Activated CD4-positive, alpha-beta T cell treated with anti-CD3 and anti-CD28 coated beads for 36 hours (primary cell): ENCODE measurements at places on chromosomes 1 and 21. TPM values are rescaled to one million over a fixed set of nuclear protein-coding genes. Genes with fewer than 3 reads are reported as not detected.
A peak's percentile ranks its signal among the peaks of the same experiment; 100 is the strongest.

The PTPN7 gene
- 188 TPM for total RNA-seq

The PLEKHM2 gene
- total RNA-seq: 50.1 TPM

The KCNA3 gene
- total RNA-seq: 20.0 TPM

DNA sequence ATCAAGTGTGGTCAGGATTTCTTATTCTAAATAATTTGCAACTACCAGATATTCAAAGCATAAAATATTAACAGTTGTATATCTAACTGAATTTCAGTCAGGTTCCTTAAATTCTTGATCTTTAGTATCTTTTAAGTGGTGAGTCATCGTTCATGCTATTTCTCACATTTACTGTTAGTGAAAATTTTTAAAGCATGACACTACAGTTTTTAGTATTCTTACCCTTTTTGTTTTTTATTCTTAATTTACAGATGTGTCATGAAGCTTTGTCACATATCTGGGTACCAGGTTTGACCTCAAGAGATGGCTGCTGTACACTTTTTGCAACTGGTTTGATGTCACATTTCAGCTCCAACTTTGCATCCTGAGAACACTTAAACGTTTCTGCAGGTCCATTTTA is 12.7 kb downstream of the AKIRIN1 start:
- no peak for DNase-seq
- peaks cover 72% of the 10 kb centered on the region for H3K36me3 ChIP-seq
- no peak overlapping the region for H3K4me3 ChIP-seq
- H3K4me1 ChIP-seq: peaks cover 44% of the 10 kb centered on the region

DNA sequence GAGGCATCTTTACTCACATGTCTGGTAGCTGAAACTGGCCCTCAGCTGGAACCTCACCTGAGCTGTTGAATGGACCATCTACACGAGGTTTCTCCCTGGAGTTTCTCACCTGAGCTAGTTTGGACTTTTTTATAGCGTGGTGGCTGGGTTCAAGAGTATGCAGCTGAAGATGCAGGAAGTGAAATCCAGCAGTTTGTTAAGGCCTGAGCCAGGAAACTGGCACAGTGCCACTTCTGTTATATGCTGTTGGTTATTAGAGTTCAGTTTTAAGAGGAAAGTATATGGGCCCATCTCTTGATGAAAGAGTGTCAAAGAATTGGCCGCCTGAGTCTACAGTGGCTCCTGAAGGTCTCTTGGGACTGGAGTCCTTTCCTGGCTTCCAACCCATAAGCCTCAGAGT is 35.6 kb downstream of the STUM start:
- H3K4me3 ChIP-seq: no peak overlapping the region
- H3K27me3 ChIP-seq: no peaks in the 10 kb centered on the region
- H3K4me1 ChIP-seq: no peaks in the 10 kb centered on the region
- no peak for DNase-seq
- H3K36me3 ChIP-seq: no peaks in the 10 kb centered on the region
- H3K27ac ChIP-seq: no peak overlapping the region

DNA sequence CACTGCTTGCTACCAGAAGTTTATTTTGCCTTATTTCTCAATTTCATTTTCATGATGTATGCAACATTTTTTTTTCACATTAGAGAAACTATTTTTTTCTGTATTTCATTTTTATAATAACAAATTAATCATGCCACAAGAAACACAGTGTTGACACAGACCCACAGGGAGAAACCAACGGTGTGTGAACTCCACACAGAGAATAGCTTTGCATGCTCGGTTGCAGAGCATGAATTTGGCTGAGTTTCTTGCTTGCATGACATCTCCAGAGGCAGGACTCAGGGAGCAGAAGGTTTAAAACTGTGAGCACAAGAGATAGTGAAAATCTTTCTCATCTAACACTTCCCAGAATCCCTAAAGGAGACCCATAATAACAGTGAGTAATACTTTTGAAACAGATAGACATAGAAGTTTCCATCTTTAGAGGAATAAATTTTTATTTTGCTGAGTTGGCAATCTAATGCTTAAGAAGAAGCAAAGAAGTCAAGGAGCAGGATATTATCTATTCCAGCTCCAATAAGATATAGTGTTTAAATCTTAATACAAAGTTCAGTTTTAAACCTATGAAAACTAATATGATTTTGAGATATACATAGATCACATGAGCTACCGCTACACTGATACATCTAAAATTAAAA is 890.9 kb downstream of the MRPL39 start:
- H3K4me3 ChIP-seq: no peak overlapping the region
- no peaks in the 10 kb centered on the region for H3K4me1 ChIP-seq
- no peak overlapping the region for H3K27ac ChIP-seq
- DNase-seq: no peak
- no peaks in the 10 kb centered on the region for H3K27me3 ChIP-seq
- H3K36me3 ChIP-seq: no peaks in the 10 kb centered on the region

DNA sequence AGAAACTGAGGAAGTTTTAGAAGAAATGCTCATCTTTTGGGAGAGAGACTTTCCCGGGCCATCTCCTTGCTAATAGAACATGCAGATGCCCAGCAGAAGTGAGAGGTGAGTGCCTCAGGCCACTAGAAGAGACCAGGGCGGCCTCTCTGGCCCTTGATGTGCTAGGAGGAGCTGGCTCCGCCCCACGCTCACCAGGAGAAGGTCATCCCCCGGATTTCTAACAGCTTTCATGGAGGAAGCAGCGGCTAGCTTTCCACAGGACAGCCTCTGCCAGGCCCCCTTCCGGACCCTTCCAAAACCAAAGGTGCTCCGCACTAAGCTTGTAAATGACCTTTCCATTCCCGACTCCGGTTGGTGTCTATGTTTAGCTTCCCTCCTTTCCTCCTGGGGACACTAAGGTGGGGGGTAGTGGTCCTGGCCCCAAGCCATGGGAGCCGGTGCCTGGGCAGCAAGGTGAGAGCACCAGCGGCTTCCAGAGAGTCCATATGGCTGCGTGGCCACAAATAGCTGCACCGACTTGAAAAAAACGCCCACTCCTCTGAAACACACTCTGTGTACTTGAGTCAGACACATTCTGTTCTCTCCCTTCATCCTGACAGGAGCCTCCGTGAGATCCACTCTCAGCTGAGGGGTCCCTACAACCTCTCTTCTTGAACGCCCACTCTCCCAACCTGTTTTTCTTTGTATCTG is 249.9 kb downstream of the TNR start:
- H3K27ac ChIP-seq: no peak overlapping the region
- DNase-seq: no peak
- no peaks in the 10 kb centered on the region for H3K36me3 ChIP-seq
- no peaks in the 10 kb centered on the region for H3K4me1 ChIP-seq
- H3K27me3 ChIP-seq: peaks cover 15% of the 10 kb centered on the region

- H3K4me3 ChIP-seq: no peak overlapping the region
- H3K27ac ChIP-seq: no peak overlapping the region
- peaks cover 8% of the 10 kb centered on the region for H3K4me1 ChIP-seq
- no peaks in the 10 kb centered on the region for H3K27me3 ChIP-seq
Observed at GRCh38 chr21:15444118-15444960, 285.4 kb upstream of the USP25 start.

DNA sequence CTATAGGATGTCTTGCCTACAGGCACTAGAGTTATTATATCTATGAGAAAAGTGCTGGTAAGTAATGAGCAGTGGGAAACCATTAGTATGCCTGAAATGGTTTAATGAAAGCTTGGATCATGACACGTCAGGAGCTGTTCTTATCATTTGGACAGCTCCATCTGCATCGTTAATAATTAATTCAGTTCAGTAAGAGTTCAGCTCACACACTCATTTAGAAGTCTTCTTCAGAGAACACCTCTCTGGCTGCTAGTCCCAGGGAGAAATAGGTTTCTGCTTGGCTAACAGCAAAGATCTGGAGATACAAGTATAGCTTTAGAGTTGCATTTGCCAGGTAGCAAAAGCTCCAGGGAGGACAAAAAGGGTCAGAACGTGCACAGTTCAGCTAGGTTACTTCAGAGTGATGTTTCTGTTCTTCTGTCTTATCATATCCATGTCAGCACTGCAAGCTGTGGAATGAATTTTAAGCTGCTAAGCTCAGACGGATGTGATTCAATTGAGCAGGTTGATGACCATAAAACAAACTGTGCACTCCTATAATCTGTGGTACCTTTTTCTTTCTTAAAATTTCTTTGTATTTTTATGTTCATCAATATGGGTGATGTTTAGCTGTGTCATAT is 173.6 kb downstream of the ADGRL2 start:
- DNase-seq: no peak
- H3K36me3 ChIP-seq: no peaks in the 10 kb centered on the region
- H3K4me1 ChIP-seq: no peaks in the 10 kb centered on the region

- no peak for DNase-seq
- H3K4me1 ChIP-seq: no peaks in the 10 kb centered on the region
- H3K36me3 ChIP-seq: no peaks in the 10 kb centered on the region
- H3K4me3 ChIP-seq: no peak overlapping the region
- peaks cover 9% of the 10 kb centered on the region for H3K27me3 ChIP-seq
- no peak overlapping the region for H3K27ac ChIP-seq
Observed at GRCh38 chr1:162019006-162019405, 4.7 kb downstream of the OLFML2B start.

GRCh38 chr1:241808265-241808664 is 39.7 kb upstream of the EXO1 start:
- H3K27ac ChIP-seq: no peak overlapping the region
- no peak overlapping the region for H3K4me3 ChIP-seq
- H3K27me3 ChIP-seq: peaks cover 3% of the 10 kb centered on the region
- H3K36me3 ChIP-seq: no peaks in the 10 kb centered on the region

- H3K27ac ChIP-seq: peak overlapping the region; percentile 95
- peaks cover 14% of the 10 kb centered on the region for H3K36me3 ChIP-seq
- H3K27me3 ChIP-seq: no peaks in the 10 kb centered on the region
- H3K4me1 ChIP-seq: peaks cover 75% of the 10 kb centered on the region
- peak; percentile 77 for DNase-seq
Observed at GRCh38 chr1:44723496-44724295, 7.3 kb downstream of the RNU5D-1 start.

DNA sequence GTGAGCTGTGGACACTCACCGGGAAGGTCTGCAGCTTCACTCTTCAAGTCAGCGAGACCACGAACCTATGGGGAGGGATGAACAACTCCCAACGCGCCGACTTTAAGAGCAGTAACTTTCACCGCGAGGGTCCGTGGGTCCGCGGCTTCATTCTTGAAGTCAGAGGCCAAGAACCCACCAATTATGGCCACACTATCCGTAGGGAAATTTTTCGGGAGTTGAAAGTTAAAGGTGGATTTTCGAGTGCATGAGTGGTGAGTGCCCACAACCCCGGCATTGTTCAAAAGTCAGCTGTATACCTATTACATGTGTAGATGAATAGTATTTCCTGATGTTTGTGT is 19.7 kb downstream of the EXOC8 start:
- no peaks in the 10 kb centered on the region for H3K4me1 ChIP-seq
- no peak overlapping the region for H3K27ac ChIP-seq
- H3K27me3 ChIP-seq: no peaks in the 10 kb centered on the region
- DNase-seq: no peak

DNA sequence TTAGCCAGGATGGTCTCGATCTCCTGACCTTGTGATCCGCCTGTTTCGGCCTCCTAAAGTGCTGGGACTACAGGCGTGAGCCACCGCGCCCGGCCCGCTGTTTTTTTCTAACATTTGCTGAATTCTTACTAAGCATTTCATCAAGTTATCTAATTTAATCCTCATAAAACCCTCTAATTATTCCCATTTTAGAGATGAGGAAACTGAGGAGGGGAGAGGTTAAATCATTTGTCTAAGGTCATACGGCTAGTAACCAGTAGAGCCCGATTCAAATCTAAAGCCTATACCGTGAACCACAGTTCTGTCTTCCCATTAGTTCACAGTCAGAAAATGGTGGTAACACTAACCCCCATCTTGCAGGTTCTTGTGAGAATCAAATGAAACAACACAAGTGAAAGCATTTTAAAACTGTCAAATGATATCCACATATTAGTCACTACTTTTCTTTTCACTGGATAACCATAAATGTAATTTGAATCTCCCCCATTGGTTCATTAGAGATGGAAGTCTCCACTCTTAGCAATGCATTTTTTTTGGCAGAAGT is 10.6 kb downstream of the HEYL start:
- no peak for DNase-seq
- peaks cover 12% of the 10 kb centered on the region for H3K4me1 ChIP-seq
- no peaks in the 10 kb centered on the region for H3K36me3 ChIP-seq
- H3K27ac ChIP-seq: no peak overlapping the region
- no peak overlapping the region for H3K4me3 ChIP-seq
- peaks cover 13% of the 10 kb centered on the region for H3K27me3 ChIP-seq

DNA sequence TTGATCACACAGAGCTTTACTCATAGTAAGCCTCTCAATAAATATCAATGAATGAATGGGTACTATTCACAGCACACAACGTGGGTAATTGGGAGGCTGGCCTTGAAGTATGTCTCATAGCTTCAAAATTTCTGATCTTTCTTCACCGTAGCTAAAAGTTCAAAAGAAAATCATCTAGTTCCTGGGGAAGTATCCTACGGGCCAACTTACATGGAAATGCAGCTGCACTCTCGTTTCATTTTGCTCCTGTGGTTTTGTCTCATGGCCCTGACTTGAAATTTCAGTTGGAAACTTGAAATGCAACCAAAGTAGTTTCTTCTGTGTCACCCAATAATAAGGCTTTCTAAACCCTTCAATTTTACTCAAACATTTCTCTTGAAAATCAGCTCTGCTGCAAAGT is 76.1 kb upstream of the CNIH3 start:
- DNase-seq: no peak
- peaks cover 6% of the 10 kb centered on the region for H3K27me3 ChIP-seq
- no peaks in the 10 kb centered on the region for H3K36me3 ChIP-seq
- no peak overlapping the region for H3K4me3 ChIP-seq
- H3K27ac ChIP-seq: no peak overlapping the region

GRCh38 chr1:75797606-75798216 is 1.0 kb downstream of the MSH4 start:
- DNase-seq: no peak
- H3K36me3 ChIP-seq: peaks cover 42% of the 10 kb centered on the region
- peaks cover 5% of the 10 kb centered on the region for H3K4me1 ChIP-seq
- H3K27me3 ChIP-seq: no peaks in the 10 kb centered on the region

DNA sequence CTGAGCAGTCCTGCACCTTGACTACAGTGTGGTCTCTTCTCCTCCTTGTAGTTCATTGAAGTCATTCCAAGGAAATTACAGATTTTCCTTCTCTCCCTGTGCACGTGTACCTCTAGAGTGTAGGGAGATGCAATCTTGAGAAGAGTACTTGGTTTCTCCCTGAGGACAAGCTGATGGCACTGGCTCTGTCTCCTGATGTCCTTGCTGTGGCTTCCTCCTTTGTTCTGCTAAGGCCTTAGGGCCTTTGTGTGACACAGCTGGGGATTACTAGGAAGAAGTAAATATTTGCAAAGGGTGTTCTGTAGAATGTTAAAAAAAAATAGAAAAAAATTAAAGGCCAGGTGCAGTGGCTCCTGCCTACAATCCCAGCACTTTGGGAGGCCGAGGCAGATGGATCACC is 66.2 kb upstream of the APOBEC4 start:
- H3K27ac ChIP-seq: no peak overlapping the region
- no peak overlapping the region for H3K4me3 ChIP-seq
- no peak for DNase-seq
- H3K4me1 ChIP-seq: no peaks in the 10 kb centered on the region
- H3K27me3 ChIP-seq: no peaks in the 10 kb centered on the region
- H3K36me3 ChIP-seq: no peaks in the 10 kb centered on the region

GRCh38 chr1:47444562-47445465 is 7.0 kb downstream of the FOXD2 start:
- no peaks in the 10 kb centered on the region for H3K36me3 ChIP-seq
- DNase-seq: peak; percentile 57
- H3K27ac ChIP-seq: no peak overlapping the region
- peaks cover 18% of the 10 kb centered on the region for H3K4me1 ChIP-seq
- H3K4me3 ChIP-seq: peak overlapping the region; percentile 36

GRCh38 chr1:10507111-10507879 is 32.5 kb downstream of the PEX14 start:
- no peak overlapping the region for H3K4me3 ChIP-seq
- peaks cover 51% of the 10 kb centered on the region for H3K4me1 ChIP-seq
- peak; percentile 73 for DNase-seq
- no peaks in the 10 kb centered on the region for H3K36me3 ChIP-seq
- H3K27ac ChIP-seq: no peak overlapping the region
- no peaks in the 10 kb centered on the region for H3K27me3 ChIP-seq
